ENCODE measurements at places on chromosomes 7 and 10.

DNA sequence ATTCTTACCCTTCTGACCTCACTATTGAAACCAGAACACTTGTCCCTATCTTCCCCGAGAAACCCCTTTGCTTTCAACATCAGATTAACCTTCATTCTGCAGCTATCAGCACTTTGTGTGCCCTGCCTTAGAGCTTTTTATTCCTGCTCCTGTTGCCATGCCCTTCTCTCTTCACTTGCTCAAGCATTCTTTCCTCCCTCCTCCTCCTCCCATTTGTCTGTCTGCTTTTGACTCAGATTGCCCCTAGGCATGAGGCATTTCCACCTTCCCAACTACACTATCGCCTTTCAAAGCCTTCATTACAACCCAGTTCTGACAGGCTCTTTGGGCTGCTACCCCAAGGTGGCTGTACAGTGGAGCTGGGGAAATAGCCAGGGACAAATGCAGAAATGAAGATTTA is 143.3 kb downstream of the SLC25A13 start:
- no peak for DNase-seq

GRCh38 chr7:116949941-116950801 is 3.1 kb upstream of the ST7 start:
- no peak for DNase-seq

DNA sequence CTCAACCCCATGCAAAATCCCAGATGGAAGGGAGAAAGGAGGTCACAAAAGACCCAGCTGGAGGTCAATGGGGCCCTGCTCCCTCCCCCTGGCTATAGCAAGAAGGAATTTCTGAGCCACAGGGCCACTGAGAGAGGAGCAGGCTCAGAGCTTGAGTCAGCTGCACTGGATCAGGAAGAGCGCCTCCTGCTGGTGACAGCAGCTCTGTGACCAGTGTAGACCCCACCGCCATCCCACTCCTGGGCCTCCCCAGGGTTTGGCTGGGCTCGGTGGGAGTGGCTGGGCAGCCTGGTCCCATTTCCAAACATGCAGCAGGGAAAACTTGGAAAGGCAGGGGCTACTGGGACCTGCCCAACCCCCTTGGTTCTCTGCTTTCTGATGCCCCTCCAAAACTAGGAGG is 31.5 kb upstream of the PRLHR start:
- no peak for DNase-seq

DNA sequence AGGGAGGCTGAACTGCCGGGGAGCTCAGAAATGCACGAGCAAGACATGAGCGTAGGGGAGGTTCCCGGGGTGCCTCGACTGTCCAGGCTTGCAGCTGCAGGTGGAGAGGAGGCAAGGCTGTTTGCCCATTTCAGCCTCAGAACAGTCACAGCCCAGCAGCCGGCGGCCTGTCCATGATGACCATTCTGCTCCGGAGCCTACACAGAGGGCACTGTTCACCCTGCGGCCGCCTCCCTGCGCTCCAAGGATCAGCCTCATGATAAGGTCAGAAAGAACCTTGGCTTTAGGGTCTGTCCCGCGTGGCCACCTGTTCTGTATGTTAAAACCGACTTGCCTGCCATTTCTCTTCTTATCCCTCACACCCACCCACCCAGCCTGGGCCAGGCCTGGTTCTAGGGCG is 21.9 kb upstream of the CFAP46 start:
- no peak for DNase-seq

- no peak for DNase-seq
Observed at GRCh38 chr10:36534471-36535002, 590.9 kb upstream of the ANKRD30A start.

DNA sequence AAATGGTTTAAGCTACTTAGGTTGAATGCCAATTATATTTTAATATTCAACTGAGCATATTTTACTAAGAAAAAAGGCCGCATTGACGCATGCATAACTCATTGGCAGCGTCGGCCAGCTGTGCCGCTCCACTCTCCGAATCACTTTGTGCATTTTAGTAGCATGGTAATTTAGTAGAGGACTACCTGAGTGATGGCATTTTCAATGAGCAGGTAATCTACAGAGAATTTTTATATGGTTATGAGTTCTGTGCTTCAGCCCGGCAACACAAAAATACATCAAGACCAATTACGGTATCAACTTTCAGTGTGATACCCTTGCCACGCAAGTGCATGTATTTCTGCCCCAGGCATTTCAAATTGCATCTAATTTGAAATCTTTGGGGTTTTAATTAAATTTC is 247.2 kb downstream of the EBF3 start:
- no peak for DNase-seq

- no peak for DNase-seq
Observed at GRCh38 chr7:137206770-137207169, 136.8 kb downstream of the PTN start.

- DNase-seq, result no peak
Observed at GRCh38 chr7:157273208-157274093, 63.4 kb upstream of the DNAJB6 start.

DNA sequence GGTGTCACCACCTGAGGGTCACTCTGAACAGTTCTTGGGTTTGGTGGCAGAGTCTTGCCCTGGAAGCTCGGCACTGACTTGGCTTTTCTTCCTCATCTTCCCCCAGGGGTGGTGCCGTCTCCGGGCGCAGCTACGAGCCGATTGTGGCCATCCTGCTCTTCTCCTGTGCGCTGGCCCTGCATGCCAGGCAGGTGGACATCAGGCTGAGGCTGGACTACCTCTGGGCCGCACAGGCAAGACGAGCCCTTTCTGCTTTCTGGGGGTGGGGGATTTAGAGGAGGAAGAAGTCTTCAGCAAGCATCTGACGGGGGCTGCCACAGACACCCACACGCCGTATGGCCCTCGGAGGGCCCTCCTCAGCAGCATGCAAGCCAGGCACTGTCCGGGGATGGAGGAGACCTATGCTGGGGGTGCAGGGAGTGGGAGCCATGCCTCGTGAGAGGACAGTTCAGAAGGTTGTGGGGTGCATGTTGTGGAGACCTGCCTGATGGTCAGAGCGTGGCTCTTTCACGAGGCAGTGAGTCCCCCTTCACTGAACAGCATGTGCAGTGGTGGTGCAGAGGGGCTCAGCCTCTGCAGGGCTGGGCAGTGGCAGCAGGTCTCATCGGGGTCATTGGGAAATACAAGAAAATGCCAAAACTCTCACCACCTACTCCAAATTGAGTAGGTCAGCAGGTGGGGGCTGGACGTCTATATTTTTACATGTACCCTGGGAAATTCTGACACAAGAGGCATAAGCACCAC is 112.4 kb downstream of the ADCY1 start:
- no peak for DNase-seq
